Natural killer cell treated with Interleukin-12 subunit alpha and Interleukin-12 subunit beta and Interleukin-15 and Interleukin-18, amount 100 ng/mL, for 72 hours (primary cell): ENCODE measurements at places on chromosomes 7 and 10. TPM values are rescaled to one million over a fixed set of nuclear protein-coding genes. Genes with fewer than 3 reads are reported as not detected.

DNA sequence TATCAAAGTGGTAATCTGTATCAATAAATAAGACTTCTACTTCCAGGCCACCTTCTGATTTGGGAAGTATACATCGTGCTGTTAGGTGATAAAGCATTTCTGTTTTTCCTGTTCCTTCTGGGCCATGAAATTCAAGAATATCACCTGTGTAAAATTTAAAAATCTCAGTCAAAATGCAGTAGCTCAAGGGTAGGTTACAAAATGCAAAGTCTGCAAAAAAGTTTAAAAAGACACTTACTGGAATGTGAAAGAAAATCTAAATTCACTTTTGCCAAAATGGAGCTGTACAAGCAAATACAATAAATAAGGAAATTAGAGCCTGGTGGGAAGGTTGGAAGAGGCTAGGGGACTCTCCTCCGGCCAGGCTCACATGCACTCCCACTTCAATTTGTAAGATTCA lies 26.7 kb downstream of the XRCC2 start:
- H3K27me3 ChIP-seq, result no peaks in the 10 kb centered on the region
- no peaks in the 10 kb centered on the region for H3K4me1 ChIP-seq
- H3K27ac ChIP-seq, result no peak overlapping the region
- H3K36me3 ChIP-seq, result peaks cover 10% of the 10 kb centered on the region

DNA sequence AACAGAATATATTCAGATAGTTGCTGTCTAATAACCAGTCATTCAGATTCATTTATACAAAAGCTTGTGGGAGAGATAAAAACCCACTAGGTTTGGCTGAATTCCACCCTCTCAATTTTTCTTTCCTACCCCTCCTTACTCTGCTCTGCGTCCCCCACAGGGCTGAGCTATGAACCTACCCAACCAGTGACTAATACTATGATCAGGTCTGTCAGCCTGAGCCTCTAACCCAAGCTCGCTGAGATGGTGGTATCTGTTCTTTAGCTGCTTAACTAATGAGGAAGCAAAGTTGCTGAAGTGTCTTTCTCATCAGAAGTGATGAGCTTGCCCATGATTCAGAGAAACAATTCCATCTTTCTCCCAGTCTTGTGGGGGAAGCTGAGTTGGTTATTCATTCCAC lies 248.7 kb upstream of the GPR26 start:
- H3K36me3 ChIP-seq, result no peaks in the 10 kb centered on the region
- H3K4me1 ChIP-seq, result no peaks in the 10 kb centered on the region
- no peak overlapping the region for H3K4me3 ChIP-seq
- no peak for DNase-seq
- H3K27ac ChIP-seq, result no peak overlapping the region

GRCh38 chr7:121442845-121443244 lies 46.7 kb upstream of the FAM3C start:
- H3K27me3 ChIP-seq, result no peaks in the 10 kb centered on the region
- peak overlapping the region; percentile 85 for H3K27ac ChIP-seq
- no peak overlapping the region for H3K4me3 ChIP-seq
- peaks cover 32% of the 10 kb centered on the region for H3K4me1 ChIP-seq
- peaks cover 14% of the 10 kb centered on the region for H3K36me3 ChIP-seq
- DNase-seq, result no peak

DNA sequence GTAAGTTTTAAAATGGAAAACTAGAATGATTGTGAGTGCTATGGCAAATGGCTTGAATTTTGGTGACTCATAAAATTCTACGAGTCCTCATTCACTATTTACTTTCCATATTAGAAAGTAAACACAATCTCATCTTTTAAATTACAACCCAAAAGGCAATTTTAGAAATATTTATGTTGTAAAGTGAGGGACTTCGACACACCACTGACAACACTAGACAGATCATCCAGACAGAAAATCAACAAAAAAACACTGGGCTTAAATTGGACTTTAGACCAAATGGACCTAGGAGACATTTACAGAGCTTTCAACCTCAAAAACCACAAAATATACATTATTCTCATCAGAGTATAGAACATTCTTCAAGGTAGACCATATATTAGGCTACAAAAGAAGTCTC lies 30.1 kb downstream of the ZNF277 start:
- DNase-seq, result no peak
- no peak overlapping the region for H3K4me3 ChIP-seq
- peaks cover 24% of the 10 kb centered on the region for H3K4me1 ChIP-seq
- no peaks in the 10 kb centered on the region for H3K27me3 ChIP-seq

The VPS50 gene
- 30.9 TPM for total RNA-seq
